Fibroblast of skin of back (primary cell): ENCODE measurements at places on chromosomes 2 and 18.

DNA sequence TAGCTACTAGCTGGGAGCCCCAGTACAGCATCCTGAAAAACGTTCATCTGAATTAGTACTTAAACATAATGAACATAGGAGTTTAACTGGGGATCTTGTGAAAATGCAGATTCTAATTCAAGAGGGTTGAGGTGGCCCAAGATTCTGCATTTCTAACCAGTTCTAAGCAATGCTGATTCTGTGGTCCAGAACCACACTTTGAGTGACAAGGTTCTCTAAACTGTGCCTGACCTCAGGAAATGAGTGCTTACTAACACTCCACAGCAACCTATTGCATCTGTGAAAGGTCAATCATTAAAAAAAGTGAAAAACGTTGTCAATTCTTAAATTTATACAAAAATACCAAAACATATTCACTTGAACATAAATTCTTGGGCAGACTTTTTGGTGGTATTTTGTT lies 157.1 kb upstream of the ZFP36L2 start:
- no peak for DNase-seq

GRCh38 chr18:5527603-5528002 lies 16.2 kb downstream of the EPB41L3 start:
- DNase-seq, result peak; percentile 80

- peak; percentile 44 for DNase-seq
Observed at GRCh38 chr18:11689669-11690565, 853 bp downstream of the GNAL start.

GRCh38 chr2:169778446-169778845 lies 20.2 kb upstream of the SSB start:
- DNase-seq, result no peak

DNA sequence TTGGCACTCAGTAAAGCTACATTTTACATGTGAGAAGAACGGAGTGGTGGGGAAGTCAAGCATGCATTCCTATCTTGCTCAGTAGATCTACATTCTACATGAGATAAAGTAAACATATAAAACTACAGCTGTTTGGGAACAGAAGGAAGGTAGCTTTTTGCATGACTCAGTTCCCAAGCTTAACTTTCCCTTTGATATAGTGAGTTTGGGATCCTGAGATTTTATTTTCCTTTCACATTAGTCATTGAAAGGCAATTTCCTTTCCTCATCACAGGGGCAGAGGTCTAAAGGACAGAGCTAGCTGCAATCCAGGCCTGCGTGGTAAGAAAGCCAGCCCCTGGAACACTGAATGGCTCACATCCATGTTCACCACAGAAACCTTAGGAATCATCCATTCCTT lies 257.2 kb downstream of the SRBD1 start:
- peak; percentile 98 for DNase-seq
